Stimulated activated CD4-positive, alpha-beta T cell treated with anti-CD3 and anti-CD28 coated beads, Interleukin-15, amount 100 ng/mL, for 1 hour (primary cell): ENCODE measurements at places on chromosomes 7 and 10.

- no peak for DNase-seq
Measured at GRCh38 chr7:27312820-27313219, 70.2 kb downstream of the EVX1 start.

GRCh38 chr7:116526897-116527296 is 2.1 kb downstream of the CAV1 start:
- DNase-seq = no peak

- no peak for DNase-seq
Measured at GRCh38 chr7:78195281-78195680, 396.7 kb downstream of the PHTF2 start.

GRCh38 chr10:17488848-17489247 is 34.5 kb upstream of the ST8SIA6 start:
- no peak for DNase-seq

DNA sequence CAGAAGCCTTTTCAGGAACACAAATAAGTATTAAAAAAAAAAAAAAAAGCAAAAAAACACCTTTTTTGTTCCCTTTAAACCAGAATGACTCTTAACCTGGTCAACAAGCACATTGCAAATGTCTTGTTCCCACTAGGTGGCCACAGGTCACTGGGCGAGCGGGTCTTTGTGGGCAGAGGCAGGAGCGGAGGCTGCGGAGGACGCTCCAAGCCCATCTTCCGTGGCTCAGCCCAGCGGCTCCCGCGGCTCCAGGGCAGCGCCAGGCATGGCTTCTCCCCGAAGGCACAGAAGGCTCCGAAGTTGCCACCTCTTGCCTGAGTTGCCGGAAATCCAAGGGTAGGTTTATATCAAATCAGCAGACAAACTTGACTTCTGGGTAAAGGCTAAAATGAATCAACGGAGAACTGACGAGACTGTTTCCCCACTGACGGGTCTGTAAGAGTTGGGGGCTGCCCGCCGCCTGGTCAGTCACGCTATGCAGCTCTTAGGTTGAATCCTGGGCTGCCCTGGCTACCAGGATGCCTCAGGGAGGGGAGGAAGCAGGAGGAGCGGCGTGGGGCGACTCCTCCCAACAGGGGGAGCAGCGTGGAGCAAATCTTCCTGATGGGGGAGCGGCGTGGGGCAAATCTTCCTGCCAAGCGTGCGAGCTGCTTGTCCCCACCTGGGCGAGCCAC is 144.5 kb downstream of the PTPRN2 start:
- no peak for DNase-seq

DNA sequence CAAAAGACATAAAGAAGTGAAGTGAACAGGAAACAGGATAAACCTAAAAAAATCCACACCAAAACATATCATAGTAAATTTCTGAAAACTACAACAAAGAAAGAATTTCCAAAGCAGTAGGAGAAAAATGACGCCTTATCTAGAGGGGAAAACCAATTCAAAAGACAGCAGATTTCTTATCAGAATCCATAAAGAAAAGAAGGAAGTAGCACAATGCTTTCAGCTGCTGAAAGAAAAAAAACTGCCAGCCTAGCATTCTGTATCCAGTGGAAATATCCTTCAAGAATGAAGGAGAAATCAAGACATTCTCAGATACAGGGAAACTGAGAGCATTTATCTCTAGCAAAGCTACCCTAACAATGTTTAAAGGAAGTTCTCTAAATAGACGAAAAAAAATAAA is 37.8 kb downstream of the PDLIM1 start:
- no peak for DNase-seq

- peak; percentile 28 for DNase-seq
Measured at GRCh38 chr10:97210543-97210960, 24.8 kb upstream of the SLIT1 start.

- no peak for DNase-seq
Measured at GRCh38 chr10:100551196-100551595, 15.5 kb downstream of the HIF1AN start.

- DNase-seq = no peak
Measured at GRCh38 chr10:52443419-52444388, 129.6 kb downstream of the DKK1 start.

DNA sequence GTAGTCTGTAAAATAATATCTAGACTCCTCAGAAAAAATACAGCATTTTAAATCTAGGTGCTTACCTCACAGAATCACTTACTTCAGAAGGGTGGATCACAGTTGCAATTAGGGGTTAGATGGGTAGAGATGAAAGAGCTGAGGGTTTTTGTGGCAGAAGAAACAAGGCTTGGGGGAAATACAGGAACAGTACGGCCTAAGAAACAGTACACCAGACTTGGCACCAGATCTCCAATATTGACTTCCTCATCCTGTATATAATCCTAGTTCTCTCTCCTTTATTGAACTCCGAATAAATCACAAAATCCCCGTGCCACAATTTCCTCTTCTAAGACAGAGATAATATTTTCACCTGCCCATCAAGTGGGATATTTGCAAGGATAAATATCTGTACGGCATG is 14.3 kb downstream of the CEP41 start:
- no peak for DNase-seq

- no peak for DNase-seq
Measured at GRCh38 chr10:128345353-128345752, 219.1 kb upstream of the MKI67 start.

- DNase-seq = no peak
Measured at GRCh38 chr10:44312401-44312800, 72.5 kb downstream of the CXCL12 start.

- DNase-seq = no peak
Measured at GRCh38 chr7:98872328-98872924, 2.6 kb upstream of the TMEM130 start.

- no peak for DNase-seq
Measured at GRCh38 chr10:128083191-128083895, 42.9 kb downstream of the MKI67 start.

DNA sequence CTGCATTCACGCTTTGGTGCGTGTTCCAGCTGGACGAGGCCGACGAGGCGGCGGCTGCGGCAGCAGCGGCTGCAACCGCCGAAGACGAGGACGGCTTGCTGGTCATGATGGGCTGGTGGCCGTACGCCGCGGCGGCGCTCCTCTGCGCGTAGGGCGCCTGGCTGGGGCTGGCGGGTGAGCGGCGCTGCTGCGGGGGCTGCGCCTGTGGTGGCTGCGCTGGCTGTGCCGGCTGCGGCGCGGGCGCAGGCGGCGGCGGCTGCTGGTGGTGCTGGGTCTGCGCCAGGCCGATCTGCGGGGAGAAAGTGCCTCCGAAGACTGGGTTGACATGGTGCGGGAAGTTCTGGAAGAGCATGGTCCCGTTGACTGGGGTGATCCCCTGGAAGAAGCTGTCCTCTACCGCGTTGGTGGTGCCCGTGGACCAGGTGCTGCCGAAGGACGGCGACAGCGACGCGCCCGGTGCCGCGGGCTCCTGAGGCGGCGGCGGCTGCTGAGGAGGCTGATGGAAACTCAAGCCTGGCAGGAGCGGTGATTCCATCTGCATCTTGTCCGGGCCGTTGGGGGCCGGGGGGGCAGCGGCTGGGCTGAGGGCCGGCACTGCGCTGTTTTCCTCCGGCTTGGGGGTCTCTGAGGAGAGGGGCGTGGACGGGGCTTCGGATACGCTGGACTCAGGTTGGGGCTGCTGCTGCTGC is 51.1 kb downstream of the CPEB3 start:
- DNase-seq = peak; percentile 31
